ENCODE measurements at places on chromosomes 11 and 22.

GRCh38 chr22:42645938-42646568 is 3.1 kb downstream of the CYB5R3 start:
- DNase-seq: no peak

GRCh38 chr11:118042796-118043195 is 34.1 kb upstream of the TMPRSS4 start:
- no peak for DNase-seq

DNA sequence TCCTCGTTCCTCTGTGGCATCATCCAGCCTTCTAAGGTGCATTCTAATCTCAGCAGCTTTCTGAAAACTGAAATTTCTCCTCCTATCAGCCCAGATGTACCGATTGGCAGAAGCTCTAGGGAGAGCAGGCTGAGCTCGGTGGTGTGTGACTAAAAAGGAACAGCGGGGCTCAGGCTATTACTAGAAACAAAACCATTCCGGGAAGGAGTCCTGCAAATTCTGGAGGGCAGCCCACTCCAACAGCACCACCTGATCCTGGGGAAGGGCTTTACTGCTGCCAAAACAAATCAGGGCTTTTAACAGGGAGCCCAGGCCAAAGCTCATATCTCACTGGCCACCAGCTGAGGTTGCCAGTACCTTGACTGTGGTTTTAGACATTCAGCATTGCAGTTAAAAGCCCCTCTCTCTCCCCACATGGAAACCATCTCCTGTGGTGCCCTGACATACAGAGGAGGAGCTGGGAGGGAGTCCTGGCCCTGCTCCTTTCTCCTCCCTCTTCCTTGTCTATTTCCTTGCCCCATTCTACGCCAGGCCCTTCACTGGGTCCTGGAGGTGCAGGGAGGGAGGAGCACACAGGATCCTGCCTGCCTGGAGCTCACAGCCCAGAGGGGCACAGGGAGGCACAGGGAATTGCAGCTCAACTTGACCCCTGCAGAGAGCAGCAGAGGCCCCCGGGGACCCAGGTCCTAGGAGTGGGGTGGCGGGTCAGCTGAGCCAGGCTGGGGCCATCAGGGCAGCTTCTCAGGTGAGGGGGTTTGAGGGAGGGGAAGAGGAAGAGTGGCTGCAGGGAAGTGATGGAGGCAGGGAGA is 889 bp downstream of the PLAAT4 start:
- DNase-seq: peak; percentile 49

DNA sequence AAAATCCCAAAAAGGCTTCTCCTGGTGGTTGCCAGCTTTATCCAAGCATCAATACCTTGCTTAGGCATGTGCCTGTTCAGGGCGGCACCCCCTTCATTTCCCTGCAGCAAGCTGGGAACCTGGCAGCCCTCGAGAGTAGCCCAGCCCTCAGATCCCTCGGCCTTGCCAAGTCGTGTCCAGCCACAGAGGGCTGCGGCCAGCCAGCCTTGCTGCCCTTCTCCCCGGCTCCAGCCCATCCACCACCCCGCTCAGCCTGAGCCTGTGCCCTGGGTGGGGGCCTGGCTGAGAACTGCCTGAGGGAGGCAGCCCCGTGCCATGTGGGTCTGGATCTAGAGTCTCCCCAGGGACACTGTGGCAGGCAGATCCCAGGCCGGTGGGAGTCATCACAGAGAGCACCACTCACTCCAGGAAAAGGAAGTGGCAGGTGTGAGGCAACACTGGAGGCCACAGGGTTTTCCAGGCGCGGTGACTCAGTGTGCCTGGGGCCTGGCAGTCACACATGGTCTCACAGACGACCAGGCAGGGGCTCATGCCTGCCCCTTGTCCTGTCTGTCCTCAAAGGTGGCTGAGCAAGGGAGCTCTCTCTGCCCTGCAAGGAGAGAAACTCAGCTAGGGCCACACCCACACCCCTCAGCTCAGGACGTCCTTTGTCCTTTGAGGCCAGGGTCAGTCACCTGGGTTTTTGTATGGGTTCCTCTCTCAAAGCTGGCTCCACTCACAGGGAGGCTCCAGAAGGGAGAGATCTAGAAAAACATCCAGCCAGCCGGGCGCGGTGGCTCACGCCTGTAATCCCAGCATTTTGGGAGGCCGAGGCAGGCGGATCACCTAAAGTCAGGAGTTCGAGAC is 12.2 kb upstream of the CDC42BPG start:
- no peak for DNase-seq

DNA sequence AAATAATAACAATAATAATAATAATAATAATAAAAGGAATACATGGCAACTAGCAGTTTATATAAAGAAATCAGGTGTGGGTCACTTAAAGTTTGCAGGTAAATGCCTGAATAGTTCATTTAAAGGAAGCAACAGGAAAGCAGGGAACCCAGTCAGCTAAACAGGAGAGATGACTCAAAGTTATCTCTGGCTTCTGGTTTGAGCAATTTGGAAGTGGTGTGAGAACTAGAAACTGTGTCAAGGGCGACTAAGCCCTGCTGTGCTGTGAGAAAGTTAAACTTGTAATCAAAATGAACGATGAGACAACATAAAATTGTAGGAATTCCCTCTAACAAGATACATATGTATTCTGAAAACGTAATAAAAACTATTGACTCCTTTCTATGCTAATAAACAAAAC is 35.5 kb downstream of the SLC22A9 start:
- no peak for DNase-seq

GRCh38 chr11:86427441-86427840 is 52.8 kb downstream of the CCDC81 start:
- no peak for DNase-seq

GRCh38 chr11:67268081-67268961 is 2.0 kb downstream of the GRK2 start:
- DNase-seq: no peak

DNA sequence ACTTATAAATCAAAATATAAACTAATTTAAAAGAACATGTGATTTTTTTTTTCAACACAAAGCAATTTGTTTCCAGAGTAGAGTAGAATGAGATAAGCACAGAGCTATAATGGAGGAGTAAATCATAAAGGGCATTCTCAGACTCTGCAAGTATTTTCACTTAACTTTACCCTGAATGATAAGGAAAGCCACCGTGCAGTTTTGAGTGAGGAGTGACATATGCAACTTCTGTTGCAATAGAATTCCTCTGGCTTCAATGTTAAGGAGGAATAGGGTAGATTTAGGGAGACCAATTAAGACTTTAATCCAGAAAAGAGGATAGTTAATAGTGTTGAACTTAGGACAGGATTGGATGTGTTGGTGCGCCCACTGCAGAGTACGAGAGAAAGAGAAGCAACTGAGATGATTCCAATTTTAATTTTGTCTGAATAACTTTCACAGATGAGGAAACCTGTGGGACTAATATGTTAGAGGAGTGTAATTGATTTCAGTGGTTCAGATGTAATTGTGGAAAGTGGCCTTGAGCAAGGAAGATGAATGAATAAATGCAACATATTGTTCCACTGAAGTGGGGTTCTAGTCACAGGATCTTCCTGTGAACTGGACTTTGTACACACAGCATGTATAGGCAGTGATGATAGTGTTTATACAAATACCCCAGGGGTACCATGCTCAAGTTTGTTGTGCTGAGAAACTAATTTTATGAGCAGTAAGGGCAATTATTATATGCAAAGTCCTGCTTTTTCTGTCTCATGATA is 255.5 kb upstream of the ANO3 start:
- DNase-seq: no peak

GRCh38 chr22:23166841-23167616 is 13.3 kb upstream of the BCR start:
- no peak for DNase-seq

DNA sequence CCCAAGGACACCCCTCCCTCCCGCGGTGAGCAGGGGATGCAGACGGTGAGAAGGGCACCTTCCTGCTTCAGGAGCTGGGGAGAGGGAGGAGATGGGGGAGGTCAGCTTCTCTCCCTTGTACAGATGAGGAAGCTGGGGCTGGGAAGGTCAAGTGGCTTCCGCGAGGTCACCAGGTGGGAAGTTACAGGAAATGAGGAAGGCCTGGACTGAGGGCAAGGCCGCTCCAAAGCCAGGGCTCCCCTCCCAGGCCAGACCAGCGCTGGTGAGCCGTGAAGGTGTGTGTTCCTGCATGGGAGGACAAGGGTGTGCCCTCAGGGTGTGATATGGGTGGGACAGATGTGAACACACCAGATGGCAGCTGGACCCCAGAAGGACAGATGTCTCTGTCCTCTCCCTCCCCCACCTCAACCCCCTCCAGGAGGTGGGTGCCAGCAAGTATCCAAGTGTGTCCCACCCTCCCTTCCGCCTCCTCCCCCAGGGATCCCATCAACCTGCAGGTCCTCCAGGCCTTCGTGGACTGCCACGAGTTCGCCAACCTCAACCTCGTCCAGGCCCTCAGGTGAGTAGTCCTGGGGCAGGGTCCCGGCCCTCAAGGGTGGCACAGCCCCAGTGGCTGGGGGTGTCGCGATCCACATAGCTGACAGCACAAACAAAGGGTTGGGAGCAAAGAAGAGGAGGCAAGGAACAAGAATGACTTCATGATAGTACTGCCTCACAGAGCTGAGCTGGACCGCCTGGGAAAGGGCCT is 16.6 kb downstream of the CYTH4 start:
- no peak for DNase-seq

DNA sequence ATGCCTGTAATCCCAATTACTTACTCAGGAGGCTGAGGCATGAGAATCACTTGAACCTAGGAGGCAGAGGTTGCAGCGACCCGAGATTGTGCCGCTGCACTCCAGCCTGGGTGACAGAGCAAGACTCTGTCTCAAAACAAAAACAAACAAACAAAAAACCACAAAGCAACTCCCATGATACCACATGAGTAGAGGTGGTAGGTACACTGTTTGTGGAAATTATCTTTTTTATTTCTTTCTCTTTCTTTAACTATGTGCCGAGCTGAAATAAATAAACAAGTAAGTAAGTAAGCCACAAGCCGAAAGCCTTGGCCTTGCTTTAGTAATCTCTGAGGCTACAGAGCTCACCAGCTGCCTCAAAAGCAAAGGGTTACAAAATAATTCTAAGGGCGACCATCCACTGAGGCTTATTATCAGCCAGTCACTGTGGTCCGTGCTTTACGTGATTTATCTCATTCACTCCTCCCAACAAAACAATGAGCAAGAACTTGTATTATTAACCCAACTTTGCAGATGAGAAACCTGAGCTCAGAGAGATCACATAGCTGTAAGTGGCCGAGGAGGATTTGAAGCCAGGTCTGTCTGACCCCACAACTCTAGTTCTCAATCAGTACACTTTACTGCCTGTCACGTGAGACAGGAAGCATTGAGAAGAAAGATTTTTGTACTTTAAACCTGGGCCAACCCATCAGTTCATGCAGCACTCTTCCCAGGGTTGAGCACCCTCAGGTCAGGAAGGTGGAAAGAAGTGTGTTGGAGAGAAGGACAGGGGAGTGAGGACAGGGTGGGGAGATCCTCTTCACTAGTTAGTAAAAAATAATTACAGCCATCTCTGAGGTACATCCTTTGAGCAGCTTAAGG is 69.8 kb upstream of the MTMR2 start:
- DNase-seq: no peak

GRCh38 chr11:132883241-132883640 is 649.1 kb downstream of the OPCML start:
- DNase-seq: no peak

- DNase-seq: no peak
These were observed 63.7 kb downstream of the MED15 start for GRCh38 chr22:20571078-20571503.

DNA sequence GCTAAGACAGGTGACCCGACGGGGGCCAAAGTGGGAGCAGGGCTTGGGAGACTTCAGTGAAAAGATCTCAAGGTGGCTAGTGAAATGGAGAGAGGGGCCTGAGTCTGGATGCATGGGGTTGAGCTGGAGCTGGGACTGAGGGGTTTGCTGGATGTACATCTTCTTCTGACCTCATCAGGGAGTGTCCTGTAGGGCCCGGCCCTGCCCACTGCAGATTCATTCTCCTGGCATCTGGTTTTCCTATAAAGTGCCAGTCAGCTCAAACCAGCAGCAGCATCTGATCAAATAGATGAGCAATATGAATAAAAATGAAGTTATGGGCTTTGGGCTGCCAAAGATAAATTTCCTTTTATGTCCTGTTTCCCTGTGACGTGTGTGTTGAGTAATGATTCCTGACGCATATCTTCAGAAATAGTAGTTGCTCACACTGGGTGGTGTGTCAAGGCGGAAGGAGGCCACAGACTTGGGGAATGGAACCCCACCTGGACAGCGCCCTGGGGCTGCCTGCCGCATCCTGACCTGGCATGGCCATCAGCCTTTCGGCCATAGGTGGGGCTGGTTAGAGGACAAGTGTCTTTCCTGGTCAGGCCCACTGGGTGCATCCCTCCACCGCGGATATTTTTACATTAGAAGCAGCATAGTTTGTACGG is 135.4 kb downstream of the OSBP2 start:
- peak; percentile 57 for DNase-seq

GRCh38 chr11:3802011-3802790 is 4.8 kb upstream of the NUP98 start:
- no peak for DNase-seq

GRCh38 chr11:81920205-81920604 is 813.5 kb downstream of the FAM181B start:
- DNase-seq: no peak

DNA sequence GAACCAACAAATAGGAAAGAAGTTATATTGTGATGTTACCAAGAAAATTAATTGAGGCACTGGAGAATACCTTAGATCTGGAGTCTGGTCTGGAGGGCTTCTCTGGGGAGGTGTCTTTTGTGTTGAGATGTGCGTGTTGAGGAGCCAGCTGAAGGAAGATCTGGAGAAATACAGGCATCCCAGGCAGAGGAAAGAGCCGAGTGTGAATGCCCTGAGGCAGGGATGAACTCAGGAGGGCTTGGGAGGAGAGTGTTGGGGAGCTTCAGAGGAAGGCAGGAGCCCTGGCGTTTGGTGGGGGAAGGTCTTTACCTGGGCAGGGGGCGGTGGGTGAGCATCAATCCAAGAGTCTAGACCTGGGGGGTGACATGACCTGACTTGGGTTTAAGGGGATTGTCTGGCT is 13.1 kb downstream of the SYNGR1 start:
- DNase-seq: no peak

GRCh38 chr11:116690611-116691010 is 82.2 kb downstream of the BUD13 start:
- DNase-seq: no peak

DNA sequence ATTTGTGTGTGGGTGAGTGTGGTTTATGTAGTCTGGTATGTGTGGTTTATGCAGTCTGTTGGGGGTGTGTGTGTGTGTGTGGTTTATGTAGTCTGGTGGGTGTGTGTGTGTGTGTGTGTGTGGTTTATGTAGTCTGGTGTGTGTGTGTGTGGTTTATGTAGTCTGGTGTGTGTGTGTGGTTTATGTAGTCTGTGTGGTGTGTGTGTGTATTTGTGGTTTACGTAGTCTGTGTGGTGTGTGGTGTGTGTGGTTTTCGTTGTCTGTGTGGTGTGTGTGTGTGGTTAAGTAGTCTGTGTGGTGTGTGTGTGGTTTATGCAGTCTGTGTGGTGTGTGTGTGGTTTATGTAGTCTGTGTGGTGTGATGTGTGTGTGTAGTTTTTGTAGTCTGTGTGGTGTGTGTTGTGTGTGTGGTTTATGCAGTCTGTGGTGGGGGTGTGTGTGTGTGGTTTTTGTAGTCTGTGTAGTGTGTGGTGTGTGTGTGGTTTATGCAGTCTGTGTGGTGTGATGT is 26.2 kb upstream of the PARVG start:
- no peak for DNase-seq
